ENCODE measurements at places on chromosomes 12 and 14.

DNA sequence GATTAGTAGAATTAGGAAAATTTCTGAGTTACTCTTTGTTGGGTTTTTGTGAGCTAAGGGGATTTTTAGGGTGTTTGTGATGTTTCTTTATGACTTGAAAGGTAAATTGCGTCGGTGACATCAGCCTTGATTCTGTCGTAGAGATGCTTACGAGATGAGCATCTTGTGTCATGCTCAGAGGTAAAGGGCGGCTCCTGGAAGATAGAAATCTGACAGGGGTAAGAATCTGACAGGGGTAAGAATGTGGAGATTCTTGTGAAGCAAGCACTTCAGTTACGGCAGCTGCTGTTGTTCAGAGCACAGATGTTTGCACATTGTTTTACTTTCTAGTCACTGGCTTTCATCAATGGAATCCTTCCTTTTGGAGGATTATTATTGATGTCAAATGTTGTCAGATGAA, 22.5 kb downstream of the EML1 start:
- DNase-seq = no peak

GRCh38 chr12:54993181-54993835, 8.7 kb upstream of the TESPA1 start:
- peak; percentile 56 for DNase-seq

DNA sequence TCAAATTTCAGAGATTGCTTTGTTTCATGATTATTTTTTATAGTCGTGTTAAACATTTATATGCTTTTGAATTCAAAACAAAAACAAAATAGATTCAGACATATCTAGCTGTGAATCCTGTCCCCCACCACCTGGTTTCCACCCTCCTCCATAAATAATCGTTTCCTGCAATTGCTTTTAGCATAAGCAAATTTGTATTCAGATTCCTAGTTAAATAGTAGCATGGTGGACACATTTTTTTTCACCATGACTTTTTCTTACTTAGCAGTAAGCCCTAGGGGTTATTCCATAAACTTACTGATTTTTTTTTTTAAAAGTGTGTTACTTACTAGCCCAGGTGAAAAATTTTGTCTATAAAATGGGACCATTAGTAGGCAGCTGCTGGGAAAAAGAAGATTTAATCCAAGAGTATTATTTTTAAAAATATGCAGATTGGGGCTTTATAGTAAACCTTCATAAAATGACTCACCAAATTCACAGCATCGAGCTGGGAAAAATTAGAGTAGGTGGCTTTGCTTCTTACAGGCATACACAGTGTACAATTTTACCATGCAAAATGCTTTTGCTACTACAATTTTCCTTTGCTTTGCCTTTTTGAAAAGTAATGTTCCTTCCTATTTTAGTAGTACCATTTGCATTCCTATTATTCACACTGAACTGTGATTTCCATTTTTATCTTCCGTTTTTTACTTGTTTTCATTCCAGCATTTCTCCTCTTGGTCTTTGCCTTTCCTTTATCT, 117.8 kb downstream of the BTG1 start:
- no peak for DNase-seq

DNA sequence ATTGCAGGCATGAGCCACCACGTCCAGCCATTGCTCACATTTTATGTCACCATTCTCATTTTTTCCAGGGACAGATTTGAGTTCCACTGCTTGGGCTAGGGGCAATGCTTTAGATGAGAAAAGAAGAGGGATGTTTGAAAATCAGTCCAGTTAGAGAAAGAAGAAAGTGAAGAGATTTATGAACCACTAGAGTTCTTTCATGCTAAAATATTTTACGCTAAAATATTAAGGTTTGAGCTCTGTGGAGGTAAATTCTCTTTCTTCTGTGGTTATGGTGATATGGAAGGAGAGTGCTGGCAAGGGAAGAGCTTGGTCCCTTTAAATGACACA, 21.5 kb downstream of the CFL2 start:
- DNase-seq = no peak

Measured in T-cell (primary cell).